ENCODE measurements at places on chromosomes 2 and 18.
A peak's percentile ranks its signal among the peaks of the same experiment; 100 is the strongest.

DNA sequence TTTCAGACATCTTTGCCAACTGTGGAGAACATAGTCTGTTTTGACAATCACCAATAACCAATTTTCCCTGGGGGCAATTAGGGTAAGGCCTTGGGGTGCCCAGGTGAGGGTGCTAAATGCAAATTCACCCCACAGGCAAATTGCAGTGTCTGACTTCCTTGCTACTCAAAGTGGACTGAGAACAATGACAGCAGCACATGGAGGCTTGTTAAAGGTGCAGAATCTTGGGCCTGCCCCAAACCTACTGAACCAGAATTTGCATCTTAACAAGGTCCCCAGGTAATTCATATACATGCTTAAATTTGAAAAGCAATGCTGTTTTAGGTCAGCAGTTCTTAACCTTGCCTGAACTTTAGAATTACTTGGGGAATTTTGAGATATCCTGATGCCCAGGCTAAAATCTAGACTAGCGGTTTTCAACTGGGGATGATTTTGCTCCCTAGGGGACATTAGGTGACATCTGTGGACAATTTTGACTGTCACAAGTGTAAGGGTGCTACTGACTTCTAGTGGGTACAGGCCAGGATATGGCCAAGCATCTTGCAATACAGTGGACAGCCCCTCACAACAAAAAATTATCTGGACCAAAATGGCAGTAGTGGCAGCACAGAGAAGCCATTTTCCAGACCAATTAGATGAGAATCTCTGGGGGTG is 80.2 kb upstream of the GCFC2 start:
- no peak for DNase-seq

DNA sequence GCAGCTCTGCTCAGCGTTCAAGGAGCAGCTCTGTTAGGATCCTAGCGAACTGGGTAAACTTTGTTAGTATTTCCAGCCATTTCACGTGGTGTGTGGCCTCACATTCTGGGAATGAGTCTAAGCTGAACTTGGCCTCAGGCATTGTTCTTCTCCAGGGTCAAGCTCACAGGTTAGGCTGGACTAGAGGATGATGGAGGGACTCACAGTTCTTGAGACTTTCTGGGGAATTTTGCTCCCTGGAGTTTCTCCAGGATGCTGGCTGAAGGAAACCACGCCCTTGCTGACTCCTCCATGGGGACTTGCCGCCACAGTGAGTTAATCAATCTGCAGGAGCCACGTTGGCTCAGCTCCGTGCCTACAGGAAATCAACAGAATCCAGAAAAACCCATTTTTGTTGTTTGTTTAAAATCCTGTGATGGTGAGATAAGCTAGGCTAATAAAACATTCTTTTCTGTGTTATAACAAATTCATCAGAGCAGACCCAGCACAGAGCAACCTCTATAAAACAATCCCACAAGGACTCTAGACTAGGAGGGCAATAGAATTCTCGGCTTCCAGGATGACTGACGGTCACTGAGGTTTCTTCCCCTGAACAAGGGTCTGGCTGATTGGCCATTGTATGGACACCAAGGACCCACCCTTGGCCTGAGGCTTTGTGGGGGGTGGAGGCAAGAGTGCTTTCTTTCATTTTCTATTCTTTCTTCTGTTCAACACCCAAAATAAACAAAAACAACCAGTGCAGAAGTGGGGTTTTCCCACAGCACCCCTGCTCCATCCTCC is 12.6 kb downstream of the CNDP1 start:
- DNase-seq = no peak

GRCh38 chr18:21364471-21364870 is 122.4 kb downstream of the GREB1L start:
- DNase-seq = no peak

- DNase-seq = no peak
Observed at GRCh38 chr18:49632588-49632987, 70.7 kb downstream of the LIPG start.

- no peak for DNase-seq
Observed at GRCh38 chr2:140658760-140659692, 1471.8 kb downstream of the LRP1B start.

DNA sequence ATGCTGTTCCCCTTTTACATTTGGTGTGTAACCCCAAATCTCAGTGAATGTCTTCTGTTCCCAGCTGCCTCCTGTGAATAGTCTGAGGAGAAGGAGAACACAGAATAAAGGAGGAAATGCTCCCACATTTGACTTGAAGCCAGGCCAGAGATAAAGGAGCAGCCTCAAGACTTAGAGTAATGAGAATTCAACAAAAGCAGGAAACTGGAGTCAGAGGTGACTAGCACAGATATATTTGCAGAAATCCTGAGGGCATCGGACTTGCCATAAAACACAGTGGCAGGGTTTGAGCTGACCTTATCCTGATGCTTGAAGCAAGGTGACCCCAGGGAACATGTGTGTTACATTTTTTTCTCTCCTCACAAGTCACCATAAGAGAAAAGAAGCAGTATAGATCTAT is 291.4 kb upstream of the RND3 start:
- DNase-seq = no peak

GRCh38 chr2:31166925-31167324 is 28.7 kb upstream of the GALNT14 start:
- no peak for DNase-seq

- no peak for DNase-seq
Observed at GRCh38 chr2:219731173-219731572, 103.7 kb downstream of the SLC4A3 start.

DNA sequence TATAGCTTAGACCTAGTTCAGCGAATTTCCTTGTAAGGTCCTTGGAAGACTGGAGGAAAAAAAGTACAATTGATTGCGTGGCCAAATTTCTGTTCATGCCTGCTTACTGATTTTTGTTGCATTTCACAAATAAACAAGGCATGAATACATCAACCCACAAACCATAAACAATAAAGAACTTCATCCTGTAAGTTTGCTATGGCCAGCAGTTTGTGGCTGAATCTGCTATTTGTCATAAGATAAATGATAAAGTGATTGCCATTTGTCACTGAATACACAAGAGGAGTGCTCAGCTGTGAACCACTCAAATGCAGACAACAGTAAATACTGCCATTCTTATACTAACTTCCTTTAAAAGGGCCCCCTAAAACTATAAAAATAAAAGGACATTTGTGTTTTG is 259.5 kb downstream of the CCDC178 start:
- DNase-seq = no peak

DNA sequence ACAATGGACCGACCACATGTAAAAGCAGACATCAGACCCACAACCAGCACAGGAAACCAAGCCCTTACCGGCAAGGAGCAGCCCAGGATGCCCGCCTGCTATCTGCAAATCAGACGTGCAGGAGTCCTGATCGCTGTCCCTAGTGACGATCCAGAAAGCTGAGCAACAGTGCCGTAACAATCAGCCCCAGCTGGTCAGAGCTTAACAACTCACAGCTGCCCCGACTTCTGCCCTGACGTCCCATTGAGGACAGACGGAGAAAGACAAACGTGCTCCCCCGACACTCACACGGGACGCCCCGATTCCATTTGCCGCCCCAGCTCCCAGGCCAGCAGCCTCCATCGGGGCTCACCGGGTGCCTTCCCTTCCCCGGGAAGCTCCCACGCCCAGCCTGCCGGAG is 39.8 kb upstream of the PXDN start:
- DNase-seq = no peak

DNA sequence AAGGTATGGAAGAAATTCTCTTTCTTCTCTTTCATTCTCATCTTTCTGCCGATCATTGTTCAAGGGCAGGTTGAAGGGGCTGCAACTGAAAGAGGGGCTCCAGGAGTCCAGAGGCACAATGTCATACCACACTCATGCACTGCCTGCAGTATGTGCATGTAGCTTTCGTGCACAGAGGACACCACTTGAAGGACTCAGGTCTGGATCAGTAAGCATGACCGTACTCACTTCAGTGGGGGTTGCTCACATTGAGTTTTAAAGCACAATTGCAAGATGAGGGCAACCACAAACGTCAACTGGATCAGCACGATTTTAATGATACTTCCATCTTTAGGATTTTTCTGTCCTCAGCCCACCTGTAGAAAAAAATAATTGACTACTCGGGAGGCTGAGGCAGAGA is 84.6 kb downstream of the SP3 start:
- DNase-seq = no peak

DNA sequence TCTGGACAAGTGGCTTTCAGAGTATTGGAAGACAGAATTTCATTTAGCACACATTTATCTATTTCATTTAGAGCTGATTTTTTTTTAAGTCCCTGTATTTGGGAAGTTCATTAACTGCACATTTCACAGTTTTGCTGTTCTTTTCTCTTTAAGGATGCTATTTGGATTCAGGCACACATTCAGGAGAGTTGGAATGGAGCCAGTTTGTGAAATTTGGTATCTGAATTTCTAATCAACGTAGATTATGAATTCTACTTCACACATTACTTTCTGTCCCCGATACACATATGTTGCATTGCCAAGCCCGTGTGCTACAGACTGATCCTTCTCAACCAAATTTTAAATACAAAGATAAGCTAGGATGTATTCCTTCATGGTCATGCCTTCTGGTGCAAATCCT is 503.9 kb downstream of the IRS1 start:
- DNase-seq = no peak

- DNase-seq = no peak
Observed at GRCh38 chr2:138658187-138658894, 121.8 kb downstream of the NXPH2 start.

- no peak for DNase-seq
Observed at GRCh38 chr18:74644713-74645112, 47.0 kb downstream of the ZNF407 start.

DNA sequence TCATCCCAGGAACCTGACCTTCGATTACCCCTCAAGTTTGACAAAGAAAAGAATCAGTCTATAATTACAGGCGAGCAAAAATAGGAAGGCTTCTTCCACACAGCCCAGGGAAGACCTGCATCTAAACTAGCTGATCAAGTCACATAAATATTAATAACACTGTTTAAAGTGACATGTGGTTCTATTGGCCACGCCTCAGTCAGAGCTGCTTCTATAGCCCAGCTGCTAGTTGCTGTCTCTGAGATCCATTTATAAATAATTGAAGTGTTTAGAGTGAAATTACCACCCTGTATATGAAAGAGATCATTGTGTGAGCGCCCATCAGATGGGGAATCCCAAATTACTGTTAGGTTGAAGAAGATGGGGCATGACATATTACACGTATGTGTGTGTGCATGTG is 426.0 kb downstream of the CDH2 start:
- no peak for DNase-seq

DNA sequence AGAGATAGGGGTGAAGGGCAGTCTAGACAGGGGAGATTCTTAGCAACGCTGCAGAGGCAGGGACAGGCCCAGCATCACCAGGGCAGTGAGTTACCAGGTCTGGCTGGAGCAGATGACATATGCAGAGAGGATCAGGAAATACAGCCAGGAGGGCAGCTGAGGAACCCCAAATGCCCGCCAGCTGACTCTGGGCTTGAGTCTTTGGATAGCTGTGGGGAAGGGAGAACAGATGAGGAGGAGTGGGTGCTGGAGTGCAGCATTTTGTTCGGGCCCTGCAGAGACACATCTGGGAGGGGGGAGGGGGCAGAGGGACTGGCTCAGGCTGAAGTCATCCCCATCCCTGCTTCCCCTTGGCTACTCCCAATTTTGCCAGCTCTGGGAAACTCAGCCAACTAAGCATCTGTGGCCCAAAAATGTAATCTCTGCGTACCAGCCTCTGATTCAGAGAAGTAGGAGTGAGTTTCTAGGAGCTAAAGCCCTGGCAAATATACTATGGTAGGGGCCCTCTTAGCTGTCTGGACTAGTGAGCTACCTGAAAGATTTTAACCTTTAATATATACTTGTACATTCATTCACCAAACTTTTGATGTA is 214.5 kb downstream of the ZBTB7C start:
- no peak for DNase-seq

GRCh38 chr2:119427756-119428155 is 3.9 kb upstream of the TMEM37 start:
- DNase-seq = no peak

DNA sequence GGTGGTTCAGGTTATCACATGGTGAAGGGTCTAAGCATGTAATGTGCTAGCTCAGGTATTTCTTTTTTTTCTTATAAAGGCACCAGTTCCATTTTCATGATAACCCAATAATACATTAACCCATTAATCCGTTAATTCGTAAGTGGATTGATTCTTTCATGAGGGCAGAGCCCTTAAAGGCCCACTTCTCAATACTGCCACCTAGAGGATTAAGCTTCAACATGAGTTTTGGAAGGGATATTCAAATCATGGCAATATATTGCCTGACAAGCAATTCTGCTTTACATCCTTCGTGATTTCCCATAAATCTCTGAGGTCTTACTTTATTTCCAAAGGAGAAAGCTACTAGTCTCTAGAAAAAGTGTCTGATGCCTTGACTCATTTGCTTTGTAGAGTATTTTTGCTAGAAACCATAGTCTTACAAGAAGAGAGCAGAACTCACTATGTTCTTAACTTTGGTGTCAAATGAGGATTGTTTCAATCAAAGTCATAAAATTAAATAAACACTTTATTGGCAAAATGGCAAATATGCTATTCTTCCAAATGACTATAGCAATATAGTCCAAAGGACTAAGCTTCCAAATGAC is 271.3 kb downstream of the KCNS3 start:
- DNase-seq = peak; percentile 36

- no peak for DNase-seq
Observed at GRCh38 chr2:158414538-158414937, 42.0 kb downstream of the CCDC148 start.

GRCh38 chr2:41720331-41721251 is 327.2 kb upstream of the PKDCC start:
- DNase-seq = no peak

DNA sequence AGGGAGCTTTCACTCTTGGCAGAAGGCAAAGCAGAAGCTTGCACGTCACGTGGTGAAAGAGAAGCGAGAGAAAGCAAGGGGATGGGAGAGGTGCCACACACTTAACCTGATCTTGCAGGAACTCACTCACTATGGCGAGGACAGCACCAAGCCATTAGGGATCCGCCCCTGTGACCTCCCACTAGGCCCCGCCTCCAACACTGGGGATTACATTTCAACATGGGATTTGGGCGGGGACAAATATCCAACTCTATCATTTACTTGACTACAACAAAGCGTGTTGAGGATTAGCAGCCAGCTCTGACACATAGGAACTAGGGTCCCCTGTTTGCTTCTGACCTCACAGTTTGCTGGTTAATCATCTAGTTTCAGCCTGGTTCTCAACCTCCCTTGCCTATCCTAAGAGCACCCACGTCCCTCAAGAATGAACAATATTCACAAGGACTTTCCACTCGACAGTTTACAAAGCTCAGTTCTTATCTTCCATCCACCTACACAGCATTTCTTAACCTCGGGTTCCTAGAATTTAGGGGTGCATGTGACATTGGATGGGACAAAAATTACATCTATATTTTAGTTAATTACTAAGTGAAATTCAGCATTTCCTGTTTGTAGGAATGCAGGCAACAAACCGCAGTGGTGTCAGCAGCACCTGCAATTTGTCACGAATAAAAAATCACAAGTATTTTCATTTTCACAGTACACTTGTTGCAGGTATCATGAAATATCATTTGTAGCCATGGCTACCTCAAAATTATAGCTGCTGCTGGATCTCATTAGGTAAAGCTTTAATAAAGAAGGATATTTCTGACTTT is 36.0 kb downstream of the LBH start:
- DNase-seq = no peak

All from NCI-H460 (cell line).